ENCODE measurements at places on chromosomes 2 and 18.
A peak's percentile ranks its signal among the peaks of the same experiment; 100 is the strongest.

- DNase-seq: no peak
Measured at GRCh38 chr2:31014516-31014915, 123.7 kb downstream of the GALNT14 start.

DNA sequence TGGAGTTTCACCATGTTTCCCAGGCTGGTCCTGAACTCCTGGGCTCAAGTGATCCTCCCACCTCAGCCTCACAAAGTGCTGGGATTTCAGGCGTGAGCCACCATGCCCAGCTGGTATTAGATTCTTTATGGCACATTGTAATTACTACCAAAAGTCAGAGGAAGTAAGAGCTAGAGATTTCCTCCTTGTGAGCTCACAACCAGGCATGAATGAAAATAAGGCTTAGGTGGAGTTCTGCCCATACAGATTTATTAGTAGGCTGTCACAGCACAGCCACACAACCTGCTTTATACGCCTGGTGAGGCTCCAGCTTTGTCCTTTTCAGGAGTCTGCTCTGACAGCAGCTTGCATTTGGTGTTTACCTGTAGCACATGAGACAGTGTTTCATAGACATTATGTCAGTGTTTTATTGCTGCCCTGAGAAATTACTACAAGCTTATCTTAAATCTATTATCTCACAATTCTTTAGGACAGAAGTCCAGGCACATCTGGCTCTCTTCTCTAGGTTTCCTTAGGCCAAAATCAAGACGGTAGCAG lies 156.6 kb downstream of the TANC1 start:
- DNase-seq: peak; percentile 43

GRCh38 chr2:217289907-217290280 lies 430.0 kb upstream of the TNP1 start:
- DNase-seq: peak; percentile 93

DNA sequence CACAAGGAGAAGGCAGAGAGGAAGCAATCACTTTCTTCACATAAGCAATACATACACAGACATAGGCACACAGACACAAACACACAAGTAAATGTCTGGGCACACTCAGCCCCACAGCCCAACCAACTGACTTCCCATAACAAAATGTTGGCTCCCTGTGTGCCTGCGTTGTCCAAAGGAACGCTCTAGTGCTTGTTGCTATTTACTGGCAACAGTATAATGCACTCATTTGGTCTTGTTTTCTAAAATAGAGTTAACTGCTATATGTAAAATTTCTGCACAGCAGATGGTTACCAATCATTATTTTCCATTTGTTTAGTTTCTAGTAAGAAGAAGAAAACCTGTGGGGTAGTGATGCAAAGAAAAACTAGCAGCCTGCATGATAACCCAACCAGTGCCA lies 16.5 kb downstream of the FIGN start:
- no peak for DNase-seq

GRCh38 chr2:45237128-45237527 lies 227.9 kb upstream of the SIX2 start:
- no peak for DNase-seq

GRCh38 chr2:168454737-168455644 lies 1.1 kb upstream of the CERS6 start:
- DNase-seq: no peak

DNA sequence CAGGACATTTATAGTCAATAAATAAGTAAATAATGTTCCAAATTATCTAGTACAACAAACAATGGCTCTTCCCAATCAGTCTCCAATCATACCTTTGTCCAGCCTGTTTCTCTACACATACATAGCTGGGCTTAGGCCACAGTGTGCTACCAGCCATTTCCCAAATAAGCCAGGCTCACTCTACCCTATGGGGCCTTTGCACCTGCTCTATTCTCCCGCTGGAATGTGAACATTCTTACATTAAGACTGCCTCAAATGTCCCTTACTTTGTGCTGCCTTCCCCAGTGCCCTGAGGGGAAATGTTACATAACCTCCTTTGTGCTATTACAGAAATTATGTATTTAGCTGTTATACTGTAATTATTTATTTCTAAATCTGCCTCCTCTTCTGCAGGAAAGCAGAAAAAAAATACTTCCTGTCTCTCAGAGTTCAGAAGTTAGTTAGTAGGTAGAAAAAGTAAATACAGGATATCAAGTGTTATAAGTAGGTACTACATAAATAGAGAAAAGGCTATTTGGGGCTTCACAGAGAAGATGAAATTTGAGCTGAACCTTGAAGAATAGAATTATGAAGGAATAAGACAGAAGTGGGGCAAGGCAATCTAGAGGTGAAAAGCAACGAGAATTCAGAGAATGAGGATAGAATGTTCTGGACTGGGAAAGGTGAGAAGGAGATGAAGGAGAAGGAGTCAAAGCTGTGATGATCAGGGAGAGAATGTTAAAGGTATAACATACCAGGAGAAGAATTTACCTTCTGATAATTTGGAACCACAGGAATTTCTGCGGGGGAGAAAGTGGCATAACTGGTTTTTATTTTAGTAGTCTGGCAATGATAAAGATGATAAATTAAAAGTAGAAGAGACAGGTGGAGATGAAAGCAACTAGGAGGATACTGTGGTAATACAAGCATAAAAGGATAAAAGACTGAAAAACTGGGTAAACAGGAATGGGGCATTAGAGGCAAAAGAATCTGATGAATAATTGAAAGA lies 37.0 kb downstream of the ROCK1 start:
- no peak for DNase-seq
